Coronary artery (tissue), 2 donors: ENCODE measurements at places on chromosomes 4 and X.

- no peak for DNase-seq
Observed at GRCh38 chrX:63746278-63746677, 38.7 kb downstream of the ARHGEF9 start.

GRCh38 chr4:116389139-116389538 is 696.2 kb downstream of the TRAM1L1 start:
- DNase-seq, result no peak

DNA sequence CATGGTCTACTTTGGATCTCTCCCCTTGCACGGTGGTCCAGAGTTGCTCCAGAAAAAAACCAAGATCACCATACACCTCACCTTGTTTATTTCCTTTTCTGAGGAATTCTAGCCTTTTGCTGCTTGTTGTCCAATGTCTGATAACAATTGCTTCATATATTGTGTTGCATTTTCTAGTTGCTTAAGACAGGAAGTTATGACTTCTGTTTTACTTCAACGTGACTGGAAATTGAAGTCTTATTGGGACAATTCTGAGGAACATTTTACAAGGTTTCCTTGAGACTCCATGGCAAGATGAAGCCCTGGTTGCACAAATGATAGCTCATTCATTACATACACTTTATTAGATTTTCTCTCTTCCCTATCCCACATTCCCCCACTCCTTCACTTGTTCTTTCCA is 5.2 kb downstream of the CXCL1 start:
- no peak for DNase-seq

GRCh38 chr4:121266982-121267381 is 102.9 kb upstream of the TNIP3 start:
- DNase-seq, result no peak

GRCh38 chrX:20352504-20352903 is 85.8 kb upstream of the RPS6KA3 start:
- no peak for DNase-seq

GRCh38 chr4:48380583-48381167 is 39.3 kb downstream of the SLAIN2 start:
- no peak for DNase-seq

DNA sequence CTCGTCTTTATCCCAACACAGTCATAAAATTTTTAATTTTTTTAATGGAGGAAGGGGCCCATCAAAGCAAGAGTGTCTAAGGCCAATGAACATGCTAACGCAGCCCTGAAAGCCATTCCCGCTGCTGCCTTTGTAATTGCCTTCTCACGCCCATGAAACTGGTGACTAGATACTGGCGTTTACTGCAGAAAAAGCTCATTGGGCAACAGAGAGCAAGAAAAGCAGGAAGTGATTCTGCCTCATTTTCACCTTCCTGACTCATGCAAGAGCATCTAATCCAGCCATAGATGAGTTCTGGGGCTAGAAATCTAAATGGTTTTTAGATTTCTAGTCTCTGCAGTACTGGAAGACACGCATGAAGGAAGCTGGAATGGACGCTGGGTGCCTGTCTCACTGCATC is 72.5 kb downstream of the ANXA3 start:
- DNase-seq, result no peak

- DNase-seq, result no peak
Observed at GRCh38 chr4:165873298-165874071, 448 bp downstream of the TLL1 start.

GRCh38 chr4:148774134-148774533 is 331.9 kb upstream of the NR3C2 start:
- DNase-seq, result no peak

- no peak for DNase-seq
Observed at GRCh38 chrX:51641421-51642021, 22.8 kb upstream of the CENPVL3 start.

GRCh38 chr4:137193564-137193963 is 338.7 kb downstream of the PCDH18 start:
- no peak for DNase-seq

- no peak for DNase-seq
Observed at GRCh38 chr4:76195326-76195725, 18.3 kb downstream of the SCARB2 start.

GRCh38 chrX:1673337-1673736 is 58.5 kb downstream of the ASMT start:
- DNase-seq, result no peak

GRCh38 chr4:21819086-21819485 is 129.5 kb downstream of the KCNIP4 start:
- no peak for DNase-seq

DNA sequence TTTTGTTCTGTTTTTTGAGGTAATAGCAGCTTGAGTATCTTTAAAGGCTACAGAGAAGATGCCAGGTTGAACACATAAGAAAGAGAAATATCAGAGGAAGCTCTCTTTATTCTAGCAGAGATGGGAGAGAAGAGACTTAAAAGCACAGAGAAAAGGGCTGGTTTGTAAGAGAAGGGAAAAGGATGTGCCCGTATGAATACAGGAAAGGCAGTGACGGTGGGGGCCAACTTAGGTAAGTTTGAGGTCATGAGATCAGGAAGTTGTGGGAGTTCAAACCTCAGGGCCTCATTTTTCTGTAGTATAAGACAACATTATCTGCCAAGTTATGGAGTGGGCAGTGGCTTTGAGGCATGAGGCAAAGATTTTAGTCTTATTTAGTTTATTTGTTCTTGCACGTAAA is 121.3 kb upstream of the S100G start:
- DNase-seq, result no peak

DNA sequence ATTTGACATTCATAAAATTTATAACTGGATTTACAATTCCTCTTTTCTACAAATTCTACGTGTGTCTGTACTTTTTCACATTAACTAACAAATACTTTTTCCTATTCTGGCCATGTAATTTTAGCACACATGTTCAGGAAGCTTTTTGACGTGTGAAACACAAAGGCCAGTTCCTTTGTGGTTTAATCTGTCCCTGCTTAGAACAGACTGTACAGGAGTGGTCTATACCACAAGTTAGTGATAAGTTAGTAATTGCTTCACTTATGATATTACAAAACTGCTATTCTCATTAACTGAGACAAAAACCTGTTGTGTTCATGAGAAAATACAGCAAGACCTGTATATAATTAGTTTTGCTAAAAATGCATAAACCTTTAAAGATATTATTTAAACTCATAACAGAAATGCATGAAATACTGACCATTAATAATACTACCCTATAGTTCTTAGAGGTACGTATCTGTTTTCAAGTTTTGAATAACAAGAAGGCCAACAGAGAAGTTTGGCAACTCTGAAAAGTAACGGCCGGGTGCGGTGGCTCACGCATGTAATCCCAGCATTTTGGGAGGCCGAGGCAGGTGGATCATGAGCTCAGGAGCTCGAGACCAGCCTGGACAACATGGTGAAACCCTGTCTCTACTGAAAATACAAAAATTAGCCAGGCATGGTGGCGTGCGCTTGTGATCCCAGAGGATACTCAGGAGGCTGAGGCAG is 13.7 kb upstream of the AREG start:
- DNase-seq, result no peak

DNA sequence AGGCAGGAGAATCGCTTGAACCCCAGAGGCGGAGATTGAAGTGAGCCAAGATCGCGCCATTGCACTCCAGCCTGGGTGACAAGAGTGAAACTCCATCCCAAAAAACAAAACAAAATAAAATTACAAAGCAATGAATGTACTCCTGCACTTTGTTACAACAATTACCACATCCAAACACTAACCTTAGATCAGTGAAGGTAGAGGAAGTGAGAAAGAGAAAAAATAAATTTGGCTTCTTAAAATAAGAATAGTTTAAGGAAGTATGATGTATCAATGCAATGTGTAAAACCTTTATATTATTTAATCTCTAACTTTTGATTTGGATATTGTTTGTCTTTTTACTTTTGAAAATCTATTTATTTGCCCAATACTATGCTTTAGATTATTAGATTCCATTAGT is 21.7 kb upstream of the CSN1S1 start:
- DNase-seq, result no peak

- DNase-seq, result no peak
Observed at GRCh38 chr4:186826006-186826405, 102.3 kb upstream of the FAT1 start.

DNA sequence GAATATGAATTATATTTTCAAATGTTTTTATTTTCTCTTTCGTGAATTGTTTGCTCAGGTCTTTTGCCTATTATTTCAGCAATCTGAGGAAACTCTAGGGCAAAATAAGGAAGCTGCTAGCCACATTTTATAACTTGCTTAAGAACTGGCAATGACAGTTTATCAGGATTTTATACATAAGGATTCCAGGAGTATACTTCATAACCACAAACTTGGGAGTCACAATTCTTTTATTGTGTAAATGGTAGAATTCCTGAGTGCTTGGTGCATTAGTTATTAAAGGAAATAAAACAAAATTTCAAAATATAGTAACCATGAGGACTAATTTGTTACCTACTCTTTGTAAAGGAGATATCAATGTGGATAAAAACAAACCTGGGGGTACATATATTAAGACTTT is 54.4 kb downstream of the PALLD start:
- DNase-seq, result no peak

DNA sequence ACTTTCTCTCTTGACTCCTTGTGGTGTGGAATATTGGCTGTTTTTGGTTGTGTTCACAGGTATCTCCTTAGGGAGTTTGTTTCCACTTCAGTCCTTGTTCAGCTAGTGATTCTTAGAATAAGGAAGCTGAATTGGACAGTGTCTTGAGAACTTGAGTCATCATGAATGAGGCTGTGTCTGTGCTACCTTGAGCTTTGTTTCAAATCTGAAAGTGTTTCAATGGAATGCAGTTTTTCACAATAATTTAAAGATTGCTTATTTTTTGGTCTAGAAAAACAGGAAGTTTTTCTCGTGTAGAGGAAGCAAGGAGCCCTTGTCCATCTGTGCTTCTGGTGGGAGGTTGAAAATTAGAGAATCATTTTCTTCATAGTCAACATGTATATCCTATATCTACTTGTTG is 76.5 kb downstream of the ZNF518B start:
- no peak for DNase-seq

GRCh38 chr4:7357323-7357722 is 77.4 kb downstream of the PSAPL1 start:
- no peak for DNase-seq

- no peak for DNase-seq
Observed at GRCh38 chr4:69994782-69995181, 984 bp upstream of the STATH start.

DNA sequence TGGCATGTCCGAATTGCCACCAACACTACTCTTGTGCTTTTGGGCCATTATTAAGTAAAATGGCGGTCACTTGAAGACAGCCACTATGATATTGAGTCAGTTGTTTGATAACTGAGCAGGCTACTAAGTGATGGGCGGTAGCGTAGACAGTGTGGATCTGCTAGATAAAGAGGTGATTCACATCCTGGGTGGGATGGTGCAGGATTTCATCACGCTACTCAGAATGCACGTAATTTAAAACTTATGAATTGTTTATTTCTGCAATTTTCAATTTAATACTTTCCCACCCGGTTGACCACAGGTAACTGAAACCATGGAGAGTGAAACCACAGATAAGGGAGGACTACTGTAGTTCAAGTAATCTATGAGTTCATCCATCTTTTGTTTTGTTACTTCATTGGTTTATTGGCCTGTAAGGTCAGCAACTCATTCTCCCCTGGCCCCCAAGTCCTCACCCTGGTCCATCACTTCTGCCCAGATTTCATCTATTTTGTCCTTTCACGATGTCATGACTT is 2.9 kb downstream of the ARAF start:
- DNase-seq, result no peak

GRCh38 chrX:74372272-74372671 is 49.0 kb upstream of the SLC16A2 start:
- no peak for DNase-seq

DNA sequence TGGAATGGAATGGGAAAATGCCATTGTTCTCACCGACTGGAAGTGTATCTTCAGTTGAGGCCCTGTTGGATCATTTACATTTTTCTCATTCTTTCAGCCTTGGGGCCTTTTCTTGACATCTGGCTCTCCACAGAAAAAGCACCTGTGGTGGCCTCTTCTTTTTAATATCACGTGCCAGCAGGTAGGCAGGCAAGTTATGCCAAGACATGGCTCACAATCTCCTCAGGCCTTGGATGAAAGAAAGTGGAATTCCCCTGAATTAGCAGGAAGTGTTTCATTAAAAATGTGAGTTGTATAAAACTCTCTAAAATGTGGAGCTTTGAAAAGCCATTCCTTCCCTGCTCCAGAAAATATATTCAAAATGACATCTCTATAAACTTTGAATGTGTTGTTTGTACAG is 122.1 kb downstream of the FRAS1 start:
- no peak for DNase-seq

- no peak for DNase-seq
Observed at GRCh38 chrX:150690126-150690525, 3.1 kb upstream of the MTMR1 start.

GRCh38 chr4:187606581-187606980 is 389.0 kb upstream of the ZFP42 start:
- DNase-seq, result no peak

- no peak for DNase-seq
Observed at GRCh38 chr4:108426493-108426892, 193.9 kb upstream of the RPL34 start.

GRCh38 chr4:20462426-20463175 is 210.9 kb downstream of the SLIT2 start:
- no peak for DNase-seq

- DNase-seq, result no peak
Observed at GRCh38 chr4:119643306-119644042, 14.9 kb upstream of the PDE5A start.

DNA sequence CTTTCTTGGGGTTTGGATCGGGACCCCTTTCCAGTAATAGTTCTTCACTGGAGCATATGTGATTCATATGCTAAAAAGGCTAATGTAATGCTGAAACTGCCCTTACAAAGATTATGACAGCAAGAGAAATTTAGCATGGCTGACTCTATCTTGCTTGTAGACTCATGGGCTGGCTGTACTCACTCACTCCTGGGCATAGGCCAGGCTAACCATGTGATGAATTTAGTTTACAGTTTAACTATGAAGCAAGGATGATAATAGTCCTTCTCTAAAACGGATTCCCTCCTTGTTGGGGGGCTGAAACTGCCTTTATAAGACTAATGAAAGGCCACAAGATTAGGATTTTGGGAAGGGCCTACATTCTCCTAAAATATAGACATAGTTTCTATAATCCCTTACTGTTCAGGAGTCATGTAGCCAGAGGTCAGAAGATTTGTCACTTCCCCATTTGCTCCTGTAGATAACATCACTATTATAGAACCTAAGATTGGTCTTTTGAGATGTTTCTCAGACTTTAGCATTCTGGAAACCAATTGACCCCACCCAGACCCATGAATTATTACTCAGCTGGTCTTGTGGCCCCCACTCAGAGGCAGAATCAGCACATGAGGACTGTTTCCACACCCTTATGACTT is 20.8 kb upstream of the CEP135 start:
- no peak for DNase-seq

GRCh38 chr4:125440814-125441213 is 126.1 kb downstream of the FAT4 start:
- no peak for DNase-seq

DNA sequence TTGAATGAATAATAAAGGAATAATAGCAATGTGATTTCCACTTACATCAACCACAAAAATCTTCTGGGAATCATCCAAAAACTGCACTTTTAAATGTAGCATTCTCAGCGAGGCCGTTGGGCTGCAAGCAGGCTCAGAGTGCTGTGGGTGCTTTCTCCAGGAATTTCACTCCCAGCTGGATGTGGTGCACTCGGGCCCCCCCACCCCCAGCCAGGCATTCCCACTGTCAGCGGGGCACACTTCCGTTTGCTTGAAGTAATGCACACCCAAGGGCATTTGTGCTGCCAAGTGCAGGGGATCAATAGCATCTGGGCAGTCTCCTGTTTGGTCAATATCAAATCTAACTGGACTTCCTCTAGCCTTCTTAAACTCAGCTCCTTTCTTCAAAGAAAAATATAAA is at the start of gene FRMD7:
Gene FRMD7 (minus strand): TSS at position 278 of the 400 bp plus-strand sequence. CDS start 176 bp downstream, at position 102.
- no peak for DNase-seq

GRCh38 chrX:147910607-147911006 is 1.1 kb upstream of the FMR1 start:
- DNase-seq, result no peak
